Urothelium cell line (cell line): ENCODE measurements at places on chromosomes 4 and X.

GRCh38 chrX:11629593-11630211 is 36.0 kb downstream of the ARHGAP6 start:
- DNase-seq = peak; percentile 10

GRCh38 chrX:6557690-6558089 is 22.8 kb upstream of the VCX3A start:
- DNase-seq = no peak

DNA sequence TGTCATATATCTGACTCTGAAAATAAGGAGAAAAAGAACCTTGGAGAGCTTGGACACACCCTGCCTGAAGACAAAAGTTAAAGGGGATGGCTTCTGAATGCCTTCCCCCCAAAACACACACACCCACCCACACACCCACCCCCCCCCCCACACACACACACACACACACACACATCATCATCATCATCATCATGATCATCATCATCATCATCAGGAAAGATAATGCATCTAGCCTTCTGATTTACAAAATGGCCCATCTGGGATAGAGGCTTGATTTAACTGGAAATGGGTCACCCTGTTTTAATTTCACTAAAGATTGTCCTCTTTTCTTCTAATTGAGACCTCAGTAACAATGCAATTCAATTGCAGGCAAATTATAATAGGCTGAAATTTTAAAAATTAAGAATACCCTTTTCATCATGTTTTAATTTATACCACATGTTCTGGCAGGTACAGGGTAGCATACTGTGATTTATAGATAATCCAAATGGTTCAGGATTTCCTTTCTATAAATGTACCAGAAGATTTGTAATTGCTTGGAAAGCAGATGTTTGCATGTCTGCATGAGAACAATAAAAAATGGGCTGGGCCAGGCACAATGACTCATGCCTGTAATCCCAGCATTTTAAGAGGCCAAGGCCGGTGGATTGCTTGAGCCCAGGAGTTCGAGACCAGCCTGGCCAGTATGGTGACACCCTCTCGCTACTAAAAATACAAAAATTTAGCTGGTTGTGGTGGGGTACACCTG is 56.5 kb downstream of the TRIM2 start:
- no peak for DNase-seq

DNA sequence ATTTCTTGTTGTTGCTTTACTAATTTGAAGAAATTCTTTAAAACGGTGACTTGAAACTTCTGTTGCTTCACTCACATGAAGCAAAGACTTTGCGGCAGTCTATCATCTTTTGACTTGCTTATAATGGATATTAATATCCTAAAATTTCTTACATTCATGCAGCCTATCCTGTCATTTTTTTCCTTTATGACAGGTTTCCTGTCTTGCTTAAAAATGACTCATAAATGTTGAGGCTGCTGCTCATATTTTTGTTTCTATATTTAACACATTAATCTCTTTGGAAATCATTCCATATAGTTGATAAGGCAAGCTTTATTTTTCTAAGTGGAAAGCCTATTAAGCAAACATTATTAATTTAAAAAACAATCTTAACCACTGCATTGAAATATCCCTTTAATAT is 176.6 kb upstream of the GALNTL6 start:
- no peak for DNase-seq

GRCh38 chrX:127459790-127460189 is 592.4 kb downstream of the ACTRT1 start:
- no peak for DNase-seq

DNA sequence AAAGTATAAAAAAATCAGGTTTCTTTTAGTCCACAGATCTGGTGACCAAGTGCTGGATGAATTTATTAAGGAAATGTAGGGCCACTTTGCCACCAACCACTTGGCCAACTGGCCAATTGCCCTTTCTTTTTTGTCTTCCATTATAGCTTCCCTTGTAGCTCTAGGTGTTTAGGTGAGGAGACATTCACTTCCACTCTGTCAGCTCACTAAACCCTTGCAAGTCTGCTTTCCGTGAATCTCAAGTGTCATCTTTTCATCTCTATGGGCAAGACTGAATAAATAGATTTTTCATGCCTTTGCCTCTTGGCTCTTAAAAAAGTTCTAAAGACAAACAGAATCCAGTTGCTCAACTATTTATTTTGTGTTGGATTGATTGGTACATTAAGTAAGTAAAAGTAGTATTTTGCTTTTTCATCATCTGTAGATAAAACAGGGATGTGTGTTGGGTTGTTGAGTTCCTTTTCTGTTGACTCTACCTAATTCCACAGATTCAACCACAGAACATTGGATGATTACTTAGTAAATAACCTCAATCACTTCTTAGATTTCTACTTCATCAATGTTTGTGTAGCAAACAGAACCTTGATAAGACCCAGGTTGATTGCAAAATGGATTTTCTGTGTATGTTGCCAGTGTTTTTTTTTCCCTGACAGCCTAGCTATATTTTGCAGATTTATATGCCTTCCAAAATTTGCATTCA is 68.1 kb upstream of the GRXCR1 start:
- DNase-seq = no peak

DNA sequence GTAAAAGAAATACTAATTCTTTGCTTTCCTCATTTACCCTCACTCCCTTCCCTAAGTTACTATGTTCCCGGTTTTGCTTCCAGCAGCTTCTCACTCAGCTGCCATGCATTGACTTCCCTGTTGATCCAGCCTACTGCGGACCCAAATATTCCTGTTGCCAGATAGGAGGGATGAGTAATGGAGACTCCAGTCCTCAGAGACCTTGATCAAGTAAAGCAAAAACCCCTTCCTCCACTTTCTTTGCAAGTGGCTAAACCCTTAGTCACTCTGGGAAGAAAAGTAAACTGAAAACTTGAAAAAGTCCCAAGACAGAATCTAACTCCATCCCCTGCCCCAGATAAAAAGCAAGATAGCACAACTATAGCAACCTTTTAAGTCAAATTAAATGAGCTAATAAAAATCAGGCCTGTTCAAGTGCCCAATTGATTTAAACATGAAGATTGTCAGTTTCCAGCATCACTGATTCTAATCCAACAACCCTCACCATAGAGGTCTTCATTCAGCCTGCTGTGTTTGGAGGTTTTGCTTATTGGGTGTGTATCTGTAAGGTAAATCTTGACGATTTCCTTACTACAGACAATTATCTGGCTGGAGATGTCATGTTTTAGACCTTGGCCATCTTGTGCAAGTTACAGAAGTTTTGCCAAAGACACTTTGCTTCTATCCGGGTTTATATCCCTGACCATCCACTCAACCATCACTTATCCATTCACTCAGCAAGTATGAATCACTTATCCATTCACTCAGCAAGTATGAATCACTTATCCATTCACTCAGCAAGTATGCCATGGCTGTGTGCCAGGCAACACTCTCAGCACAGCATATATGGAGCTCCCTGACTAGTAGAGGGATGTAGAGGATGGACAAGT is 17.6 kb downstream of the FGFBP1 start:
- DNase-seq = peak; percentile 62

- DNase-seq = no peak
These were observed 464.6 kb downstream of the PCDH18 start for GRCh38 chr4:137067735-137068134.

DNA sequence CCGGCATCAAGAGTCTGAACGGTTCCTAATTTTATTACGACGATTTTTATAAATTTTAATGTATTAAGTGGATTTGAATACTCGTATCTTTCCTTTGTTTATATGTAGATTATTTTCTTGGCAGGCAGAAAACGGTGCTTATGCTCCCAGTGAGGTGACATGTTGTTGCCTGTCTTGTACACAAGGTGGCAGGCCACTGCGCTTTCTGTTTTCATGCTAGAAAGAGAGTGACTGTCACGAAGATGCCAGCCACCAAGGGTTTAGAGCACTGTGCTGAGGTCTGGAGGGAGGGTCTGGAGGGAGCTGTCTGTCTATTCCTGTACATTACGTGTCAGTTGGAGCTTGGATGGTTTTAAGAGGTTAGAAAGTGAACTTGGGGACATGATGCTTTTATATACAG is 87.7 kb downstream of the SHROOM2 start:
- no peak for DNase-seq

GRCh38 chr4:22596409-22596808 is 80.5 kb upstream of the ADGRA3 start:
- no peak for DNase-seq

DNA sequence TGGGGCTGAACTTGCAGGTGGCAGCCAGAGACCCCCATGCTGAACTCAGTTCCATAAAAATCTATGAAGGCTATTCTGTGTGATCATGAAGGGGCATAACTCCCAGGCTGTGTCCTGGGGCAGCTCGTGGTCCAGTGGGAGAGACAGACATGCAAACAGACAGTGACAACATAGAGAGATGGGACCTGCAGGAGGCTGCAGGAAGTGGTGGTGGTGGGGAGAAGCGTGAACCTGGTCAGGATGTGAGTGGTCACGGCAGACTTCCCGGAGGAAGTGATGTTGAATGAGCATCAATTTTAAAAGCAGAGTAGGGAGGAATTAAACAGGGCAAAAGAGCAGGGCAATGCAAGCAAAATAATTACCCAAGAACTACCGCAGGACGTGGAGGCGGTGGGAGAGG is 23.2 kb upstream of the SORCS2 start:
- DNase-seq = no peak

- no peak for DNase-seq
These were observed 26.6 kb upstream of the PRPS1 start for GRCh38 chrX:107601759-107602158.

- no peak for DNase-seq
These were observed 19.6 kb downstream of the CLCN4 start for GRCh38 chrX:10176121-10177003.

DNA sequence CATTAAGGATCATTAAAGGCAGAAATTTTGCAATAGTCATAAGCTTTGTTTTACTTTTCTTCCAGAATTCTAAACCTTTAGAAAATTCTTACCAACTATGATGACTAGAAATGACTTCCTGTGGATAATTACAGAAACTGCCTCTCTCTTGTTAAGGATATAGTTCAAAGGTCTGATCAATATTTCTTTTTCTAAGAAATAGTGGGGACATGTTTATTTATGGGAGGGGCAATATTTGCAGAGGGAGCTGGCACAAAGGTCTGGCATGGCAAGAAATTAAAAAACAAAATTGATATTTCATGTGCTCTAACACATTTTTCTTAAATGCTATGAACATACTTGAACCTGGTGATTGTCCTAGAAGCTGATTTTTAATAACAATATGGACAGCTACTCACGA is 448.9 kb downstream of the KCTD8 start:
- DNase-seq = no peak

- DNase-seq = no peak
These were observed 582.8 kb upstream of the CPEB2 start for GRCh38 chr4:14419516-14419915.

GRCh38 chrX:10508891-10509290 is 111.5 kb downstream of the MID1 start:
- DNase-seq = no peak

GRCh38 chrX:10749113-10749512 is 128.7 kb upstream of the MID1 start:
- DNase-seq = peak; percentile 17

- DNase-seq = no peak
These were observed 7.8 kb upstream of the GPR82 start for GRCh38 chrX:41716222-41716621.

GRCh38 chr4:118329849-118330248 is 23.0 kb downstream of the PRSS12 start:
- no peak for DNase-seq

- DNase-seq = no peak
These were observed 291.7 kb downstream of the EVC2 start for GRCh38 chr4:5416637-5417036.

DNA sequence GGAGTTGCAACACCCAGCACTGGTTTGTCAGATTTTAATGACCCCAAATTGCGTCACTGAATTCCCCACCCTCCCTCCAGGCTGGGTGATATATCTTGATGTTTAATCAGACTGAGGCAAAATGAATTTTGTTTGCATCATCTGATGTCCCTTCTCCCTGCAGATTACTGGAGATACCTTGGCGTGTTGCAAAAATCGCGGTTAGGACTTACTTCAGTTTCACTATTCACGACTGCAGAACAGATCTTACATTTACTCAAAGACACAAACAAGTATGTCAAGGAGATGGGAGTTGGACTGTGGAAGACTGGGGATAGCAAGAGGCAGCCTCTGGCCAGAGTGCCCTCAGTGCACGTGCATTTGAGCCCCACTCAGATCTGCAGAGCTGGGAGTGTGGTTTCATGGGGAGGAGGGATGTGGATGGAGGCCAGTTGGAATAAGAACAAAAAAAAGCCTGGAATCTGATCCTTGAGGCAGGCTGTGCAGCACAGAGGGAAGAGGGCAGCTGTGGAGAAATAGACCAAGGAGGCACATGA is 92.2 kb upstream of the MTM1 start:
- no peak for DNase-seq

DNA sequence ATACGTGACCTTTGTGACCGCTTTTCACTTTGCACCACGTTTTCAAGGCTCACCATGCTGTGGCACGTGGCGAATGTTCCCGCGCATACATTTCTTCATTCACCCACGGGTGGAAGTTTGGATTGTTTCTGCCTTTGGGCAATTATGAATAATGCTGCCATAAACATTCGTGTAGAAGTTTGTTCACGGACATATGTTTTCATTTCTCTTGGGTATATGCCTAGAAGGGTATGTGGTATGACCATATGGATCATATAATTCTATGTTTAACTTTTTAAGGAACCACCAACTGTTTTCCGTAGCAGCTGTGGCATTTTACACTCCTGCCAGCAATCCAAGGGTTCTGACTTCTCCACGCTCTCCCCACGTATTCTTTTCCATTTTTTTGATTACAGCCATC is 60.9 kb upstream of the MXD4 start:
- no peak for DNase-seq

GRCh38 chrX:109626637-109627036 is 1.7 kb upstream of the KCNE5 start:
- DNase-seq = no peak

GRCh38 chr4:129546531-129546930 is 450.6 kb downstream of the C4orf33 start:
- DNase-seq = no peak

- no peak for DNase-seq
These were observed 60.6 kb upstream of the TLR2 start for GRCh38 chr4:153623491-153623890.

DNA sequence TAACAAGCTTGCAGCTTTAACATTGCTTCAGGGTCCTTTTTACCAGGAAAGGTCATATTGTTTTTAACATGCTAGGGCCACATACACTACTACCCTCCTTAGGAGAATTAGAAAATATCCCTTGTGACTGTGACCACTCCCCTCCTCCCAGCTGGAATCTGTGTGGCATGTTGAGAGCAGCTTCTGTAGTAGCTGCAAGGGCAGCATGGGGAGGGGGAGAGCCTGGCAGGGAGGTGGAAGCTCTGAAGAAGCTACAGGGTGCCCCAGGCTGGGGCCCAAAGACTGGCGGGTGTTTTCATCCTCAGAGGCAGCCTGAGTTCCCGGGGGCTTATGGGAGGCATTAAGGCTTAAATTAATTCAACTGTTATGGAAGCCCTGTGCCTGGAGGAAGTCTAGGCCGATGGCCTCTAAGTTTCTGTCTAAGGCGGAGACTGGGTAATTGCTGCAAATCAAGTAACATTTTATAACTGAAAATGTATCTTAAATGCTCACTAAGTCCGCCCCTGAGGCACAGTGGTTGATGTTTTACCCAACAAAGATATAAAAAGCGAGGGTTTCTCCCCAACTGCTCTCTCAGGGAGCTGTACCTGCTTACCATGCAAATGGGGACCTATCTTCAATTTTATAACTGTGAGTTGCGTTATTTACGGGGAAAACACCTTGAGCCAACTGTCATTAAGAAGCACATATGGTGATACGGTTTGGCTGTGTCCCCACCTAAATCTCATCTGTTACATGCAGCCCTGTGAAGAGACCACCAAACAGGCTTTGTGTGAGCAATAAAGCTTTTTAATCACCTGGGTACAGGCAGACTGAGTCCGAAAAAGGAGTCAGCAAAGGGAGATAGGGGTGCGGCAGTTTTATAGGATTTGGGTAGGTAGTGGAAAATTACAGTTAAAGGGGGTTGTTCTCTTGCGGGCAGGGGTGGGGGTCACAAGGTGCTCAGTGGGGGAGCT is 37.4 kb upstream of the STS start:
- no peak for DNase-seq
